ENCODE measurements at places on chromosomes 2 and 18.

- DNase-seq: no peak
Observed at GRCh38 chr2:85222792-85223191, 89.6 kb downstream of the TCF7L1 start.

DNA sequence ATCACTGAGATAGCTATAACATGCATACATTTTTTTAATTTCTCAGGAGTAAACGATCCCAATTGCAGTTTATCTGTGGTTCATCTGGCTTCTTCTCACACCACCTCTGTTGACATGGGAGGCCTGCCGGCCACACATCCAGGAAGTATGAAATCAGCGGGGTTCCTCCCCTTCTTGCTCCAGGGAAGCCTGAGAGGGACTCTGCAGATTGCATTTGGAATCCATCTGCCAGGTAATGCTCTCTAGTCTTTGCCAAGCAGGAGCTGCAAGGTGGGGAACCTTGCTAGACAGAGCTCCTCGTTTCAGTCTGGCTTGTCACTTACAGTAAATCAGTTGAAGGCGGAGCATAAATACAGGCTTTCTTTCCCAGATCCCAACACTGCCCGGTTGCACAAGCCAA is 49.9 kb downstream of the SOX11 start:
- no peak for DNase-seq

- no peak for DNase-seq
Observed at GRCh38 chr2:210557721-210558120, 1.3 kb downstream of the CPS1 start.

DNA sequence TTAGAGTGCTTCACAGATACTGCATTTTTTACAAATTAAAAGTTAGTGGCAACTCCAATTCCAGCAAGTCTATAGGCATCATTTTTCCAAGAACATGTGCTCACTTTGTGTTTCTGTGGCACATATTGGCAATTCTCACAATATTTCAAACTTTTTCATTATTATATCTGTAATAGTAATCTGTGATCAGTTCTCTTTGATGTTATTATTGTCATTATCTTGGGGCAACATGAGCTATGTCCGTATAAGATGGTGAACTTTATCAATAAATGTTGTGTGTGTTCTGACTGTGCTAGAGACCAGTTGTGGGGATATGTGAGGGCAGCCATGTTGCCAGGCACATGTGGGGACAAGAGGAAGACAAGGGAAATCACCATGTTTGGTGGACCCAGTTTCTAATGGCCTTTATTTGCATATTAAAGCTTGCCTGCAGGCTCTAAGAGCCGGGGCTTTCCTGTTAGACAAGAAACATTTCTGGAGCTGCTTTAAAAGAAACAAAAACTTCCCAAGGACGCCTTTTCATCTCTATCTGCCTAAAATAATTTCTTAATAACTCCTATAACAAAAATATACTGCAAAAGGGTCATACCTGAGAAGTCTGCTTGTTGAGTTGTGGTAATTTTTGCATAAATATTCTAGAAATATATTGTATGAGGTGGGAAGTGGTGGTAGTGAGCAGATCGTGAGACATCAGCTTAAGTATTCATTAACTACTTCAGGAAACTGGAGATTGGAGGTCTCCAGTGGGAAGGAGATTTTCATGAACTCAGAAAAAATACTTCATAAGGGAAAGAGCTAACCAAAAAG is 37.2 kb downstream of the KYNU start:
- DNase-seq: no peak

DNA sequence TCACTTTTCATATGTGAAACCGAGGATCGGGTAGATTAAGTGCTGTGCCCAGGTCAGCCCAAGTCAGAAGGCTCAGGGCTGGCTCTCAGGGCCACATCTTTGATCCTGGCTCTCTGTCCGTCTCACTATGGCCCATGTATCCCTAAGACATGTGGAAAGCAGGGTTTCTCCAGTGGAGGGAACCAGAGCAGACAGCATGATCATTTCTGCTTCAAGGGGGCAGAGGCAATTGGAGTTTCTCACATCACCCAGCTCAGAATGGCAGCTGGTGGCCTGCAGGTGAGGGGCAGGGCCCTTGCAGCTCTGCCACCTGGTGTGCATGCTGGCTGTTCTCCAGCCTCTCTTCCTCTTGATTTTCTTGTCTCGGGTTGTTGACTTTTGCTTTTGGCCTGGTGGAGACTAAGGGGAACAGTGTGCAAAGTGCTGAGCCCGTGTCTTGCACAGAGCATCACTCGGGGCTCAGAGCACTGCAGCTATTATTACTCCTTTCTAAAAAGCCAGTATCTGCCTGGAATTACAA is 27.0 kb downstream of the LDLRAD4 start:
- no peak for DNase-seq

GRCh38 chr2:33288011-33288410 is 188.4 kb upstream of the RASGRP3 start:
- DNase-seq: no peak

DNA sequence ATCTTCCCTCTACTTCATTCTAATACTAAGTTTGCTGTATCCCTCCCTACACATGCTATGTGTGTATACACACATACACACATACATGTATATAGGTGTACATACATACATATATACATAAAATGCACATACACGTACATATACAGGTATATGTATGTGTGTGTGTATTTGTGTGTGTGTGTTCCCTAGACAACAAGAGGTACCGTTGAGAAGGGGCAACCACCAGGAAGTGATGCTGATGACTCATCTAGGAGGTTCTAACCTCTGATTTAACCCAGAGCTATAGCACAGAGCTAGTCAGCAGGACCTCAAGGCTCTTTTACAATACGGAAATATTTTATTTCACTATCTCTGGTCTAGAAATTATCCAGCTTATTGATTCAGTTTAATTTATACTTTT is 139.2 kb downstream of the LAMA3 start:
- no peak for DNase-seq

GRCh38 chr18:45764000-45764686 is 40.2 kb downstream of the SLC14A1 start:
- no peak for DNase-seq

DNA sequence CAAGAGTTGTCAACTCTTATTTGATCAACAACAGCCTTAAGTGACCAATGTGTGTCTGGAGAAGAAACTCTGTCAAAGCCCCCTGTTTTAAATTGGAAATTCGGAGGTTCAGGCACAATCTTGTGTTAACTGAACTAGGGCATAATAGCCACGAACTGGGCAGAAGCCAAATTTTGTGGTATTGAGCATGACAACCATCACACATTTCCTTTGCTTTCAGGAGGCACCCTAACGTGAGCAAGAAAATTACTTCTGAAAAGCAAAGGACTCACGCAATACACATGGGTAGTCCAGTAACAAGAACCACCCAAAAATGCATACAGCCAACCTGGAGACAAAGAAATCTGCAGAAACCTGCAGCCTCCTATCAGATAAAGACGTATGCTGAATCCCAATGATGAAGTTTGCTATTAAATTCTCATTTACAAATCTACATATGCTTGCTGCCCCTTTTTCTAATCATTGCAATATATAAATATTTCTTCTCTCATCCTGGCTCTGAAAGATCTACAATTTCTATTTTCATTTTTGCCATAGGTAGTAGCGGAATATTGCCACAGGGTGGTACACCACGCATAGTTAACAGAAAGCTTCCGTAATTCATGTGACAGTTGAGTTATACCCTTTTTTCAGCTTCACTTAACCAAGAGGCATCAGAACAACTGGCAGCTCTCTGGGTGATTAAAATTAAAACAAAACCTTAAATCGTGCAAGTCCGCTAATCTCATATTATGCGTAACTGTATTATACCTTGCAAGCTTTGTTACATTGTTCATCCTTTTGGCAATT is 495.8 kb downstream of the NRXN1 start:
- no peak for DNase-seq

DNA sequence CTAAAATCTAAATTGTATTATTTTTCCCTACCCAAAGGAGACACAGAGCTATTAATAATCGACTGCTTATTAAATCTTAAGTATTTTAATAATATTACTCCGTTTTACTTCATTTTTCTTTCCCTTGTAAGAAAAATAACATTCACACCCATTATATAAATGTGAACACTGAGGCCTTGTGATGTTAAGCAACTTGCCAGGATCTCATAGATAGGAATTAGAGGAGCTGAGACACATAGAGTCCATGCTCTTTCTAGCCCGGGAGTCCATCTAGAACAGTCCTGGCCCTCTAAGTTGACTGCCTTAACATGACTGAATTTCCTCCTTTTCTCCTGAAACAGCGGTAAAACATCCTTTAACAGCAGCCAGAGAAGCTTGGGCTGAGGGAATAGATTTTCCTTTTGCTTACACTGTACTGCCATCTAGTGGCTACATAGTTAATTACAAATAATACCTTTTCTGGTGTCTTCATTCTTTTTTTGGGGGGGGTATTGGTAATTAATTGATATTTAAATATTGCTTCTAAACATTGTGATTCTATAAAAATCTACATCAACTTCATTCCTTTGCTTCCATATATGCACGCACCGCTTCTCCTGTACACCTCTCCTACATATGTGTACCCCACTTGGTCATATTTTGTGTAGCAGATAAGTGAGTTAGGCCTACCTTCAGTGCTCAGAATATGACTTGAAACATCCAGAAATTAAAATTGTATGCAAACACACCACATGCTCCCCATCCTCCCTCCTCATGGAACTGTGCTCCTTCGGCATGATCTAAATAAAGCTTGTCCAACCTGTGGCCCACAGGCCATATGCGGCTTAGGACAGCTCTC is 125.8 kb upstream of the HNMT start:
- DNase-seq: no peak

GRCh38 chr2:207088276-207088675 is 77.5 kb downstream of the KLF7 start:
- no peak for DNase-seq

GRCh38 chr18:78822949-78823285 is 156.7 kb upstream of the SALL3 start:
- DNase-seq: no peak

- no peak for DNase-seq
Observed at GRCh38 chr2:127187081-127187775, 32.9 kb downstream of the CYP27C1 start.

DNA sequence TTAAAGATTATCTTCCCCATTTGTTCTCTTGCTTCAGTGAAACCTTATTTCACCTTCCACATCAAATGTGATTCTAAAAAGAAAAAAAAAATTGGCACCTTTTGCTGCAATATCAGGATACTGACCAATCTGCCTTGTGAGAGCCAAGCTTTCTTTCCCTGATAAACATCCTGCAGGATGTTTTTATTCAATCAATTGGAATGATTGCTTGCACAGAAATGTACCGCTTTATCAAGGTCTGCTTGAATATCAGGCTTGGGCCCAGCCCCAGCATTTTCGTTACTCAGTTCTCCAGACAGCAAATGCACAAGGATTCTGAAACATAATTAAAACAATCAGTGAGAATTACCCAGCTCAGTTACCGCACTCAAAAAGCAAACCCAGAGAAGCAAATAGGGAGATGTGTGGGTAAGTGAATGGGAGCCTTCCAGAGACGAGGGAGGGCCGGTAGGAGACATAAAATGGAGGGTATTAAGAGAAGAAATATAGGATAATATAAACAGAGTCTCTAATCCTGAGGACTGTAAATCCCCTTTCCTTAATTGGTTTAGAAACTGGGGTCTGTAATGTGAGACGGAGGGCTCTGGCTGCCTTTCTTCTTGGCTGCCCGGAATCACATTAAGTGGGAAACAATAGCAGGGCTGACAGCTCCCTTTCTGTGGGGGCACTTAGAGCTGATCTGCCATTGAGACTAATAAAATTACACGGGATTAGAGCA is 291.8 kb downstream of the ICOS start:
- no peak for DNase-seq

DNA sequence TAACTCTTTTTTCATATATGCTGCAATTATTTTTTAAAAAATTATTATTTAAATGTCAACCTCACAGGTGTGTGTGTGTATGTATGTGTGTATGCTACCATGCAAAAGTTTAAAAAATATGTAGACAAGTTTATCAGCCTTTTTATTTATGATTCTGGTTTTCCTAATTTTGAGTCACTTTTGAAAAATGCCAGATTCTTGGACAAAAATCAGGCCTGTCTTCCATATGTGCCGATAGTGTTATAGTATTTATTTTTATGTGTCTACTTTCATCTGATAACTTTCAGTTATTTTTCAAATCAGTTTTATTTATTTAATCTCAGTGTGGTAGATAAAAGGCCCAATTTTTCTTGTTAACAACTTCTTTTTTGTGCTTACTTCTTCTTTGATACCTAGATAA is 176.2 kb downstream of the RDH14 start:
- DNase-seq: no peak

DNA sequence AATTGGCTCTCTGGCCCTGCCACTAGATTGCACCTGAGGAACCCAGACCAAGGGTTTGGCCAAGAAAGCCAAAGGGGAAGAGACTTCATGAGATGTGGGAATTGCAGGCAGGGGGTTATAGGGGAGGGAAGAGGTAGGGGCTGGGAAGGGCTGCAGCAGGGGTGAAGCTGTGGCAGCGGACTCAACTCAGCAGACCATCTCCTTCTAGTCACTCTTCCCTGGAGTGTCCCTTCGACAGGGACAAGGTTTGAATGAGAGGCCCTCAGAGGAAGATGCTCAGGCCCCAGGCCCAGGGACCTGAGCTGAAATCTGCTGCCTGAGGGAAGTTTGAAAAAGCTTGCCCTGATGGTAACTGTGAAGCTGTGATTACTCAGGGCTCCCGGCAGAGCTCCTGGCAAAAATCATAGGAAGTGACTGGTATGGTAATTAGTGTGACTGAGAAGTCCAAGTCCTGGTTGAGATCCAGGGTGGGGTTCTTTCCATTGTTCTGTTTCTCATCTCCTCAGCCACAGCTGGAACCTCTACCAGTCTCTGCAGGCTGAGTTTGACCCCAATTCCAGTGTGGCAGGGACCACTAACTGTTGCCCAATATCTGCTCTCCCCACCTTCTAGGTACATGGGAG is 300.9 kb downstream of the CYP26B1 start:
- DNase-seq: no peak

- DNase-seq: no peak
Observed at GRCh38 chr2:27086724-27087593, at the start of gene KHK. TSS of gene KHK (plus strand) at chr2:27086772. CDS start at chr2:27087260, 488 bp downstream.

DNA sequence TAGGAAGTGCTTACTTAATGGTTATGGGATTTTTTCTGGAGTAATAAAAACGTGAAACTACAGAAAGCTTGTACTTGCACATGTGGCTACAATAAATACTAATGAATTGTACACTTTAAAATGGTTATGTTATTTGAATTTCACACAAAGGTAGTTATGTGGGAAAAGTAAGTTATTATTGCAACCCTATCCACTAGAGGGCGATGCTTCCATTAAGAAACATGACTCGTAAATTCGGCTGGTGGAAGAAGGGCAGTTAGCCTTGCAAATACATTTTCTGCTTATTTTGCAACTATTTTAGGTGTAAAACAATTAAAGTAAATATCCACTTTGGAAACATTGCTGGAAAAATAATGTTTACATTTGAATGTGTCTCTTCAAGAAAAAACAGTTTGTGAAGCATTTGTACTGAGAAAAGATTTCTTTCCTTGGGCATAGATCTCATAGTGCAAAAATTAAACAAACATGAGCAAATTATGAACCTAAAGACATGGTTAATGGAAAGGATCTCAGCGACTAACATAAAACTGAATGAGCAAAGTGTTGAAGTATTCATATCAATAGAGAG is 68.1 kb upstream of the CSRNP3 start:
- no peak for DNase-seq

GRCh38 chr18:77032181-77032701 is 100.3 kb downstream of the MBP start:
- DNase-seq: no peak

Measured in stimulated activated CD4-positive, alpha-beta T cell treated with anti-CD3 and anti-CD28 coated beads, Interleukin-2, amount 100 ng/mL, for 48 hours (primary cell).